ENCODE measurements at places on chromosomes 16 and 17.

DNA sequence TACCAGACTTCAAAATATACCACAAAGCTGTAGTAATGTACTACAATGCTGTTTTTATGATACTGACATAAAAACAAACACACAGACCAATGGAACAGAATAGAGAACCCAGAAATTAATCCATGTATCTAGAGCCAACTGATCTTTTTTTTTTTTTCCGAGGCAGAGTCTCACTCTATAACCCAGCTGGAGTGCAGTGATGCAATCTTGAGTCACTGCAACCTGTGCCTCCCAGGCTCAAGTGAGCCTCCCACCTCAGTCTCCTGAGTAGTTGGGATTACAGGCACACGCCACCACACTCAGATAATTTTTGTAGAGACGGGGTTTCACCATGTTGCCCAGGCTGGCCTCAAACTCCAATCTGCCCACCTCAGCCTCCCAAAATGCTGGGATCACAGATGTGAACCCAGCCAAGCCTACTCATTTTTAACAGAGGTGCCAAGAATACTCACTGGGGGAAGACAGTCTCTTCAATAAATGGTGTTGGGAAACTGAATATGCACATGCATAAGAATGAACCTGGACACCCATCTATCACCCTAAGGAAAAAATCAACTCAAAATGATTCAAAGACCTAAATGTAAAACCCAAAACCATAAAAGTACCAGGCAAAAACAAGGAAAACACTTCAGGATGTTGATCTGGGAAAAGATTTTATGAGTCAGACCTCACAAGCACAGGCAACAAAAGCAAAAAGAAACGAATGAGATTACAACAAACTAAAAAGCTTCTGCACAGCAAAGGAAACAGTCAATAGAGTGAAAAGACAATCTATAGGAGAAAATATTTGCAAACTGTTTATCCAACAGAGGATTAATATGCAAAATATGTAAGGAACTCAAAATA lies 63.1 kb downstream of the STX8 start:
- no peak for DNase-seq

GRCh38 chr16:27238591-27238990 lies 30.0 kb downstream of the NSMCE1 start:
- DNase-seq: no peak

DNA sequence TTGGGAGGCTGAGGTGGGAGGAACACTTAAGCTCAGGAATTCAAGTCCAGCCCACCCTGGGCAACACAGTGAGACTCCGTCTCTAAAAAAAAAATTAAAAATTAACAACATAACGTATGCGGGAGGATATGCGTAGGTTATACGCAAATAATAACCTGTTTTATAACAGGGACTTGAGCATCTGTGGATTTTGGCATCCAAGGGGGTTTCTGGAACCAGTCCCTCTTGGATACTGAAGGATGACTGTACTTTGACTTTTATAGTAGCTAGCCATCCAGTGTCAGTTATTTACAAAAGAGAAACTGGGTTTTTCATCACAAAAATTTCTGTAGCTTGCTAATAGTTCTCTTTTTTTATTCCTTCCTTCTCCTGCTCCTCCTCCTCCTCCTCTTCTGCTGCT lies 64.5 kb downstream of the TNRC6C start:
- no peak for DNase-seq

GRCh38 chr16:86918637-86919036 lies 340.3 kb downstream of the FOXL1 start:
- DNase-seq: no peak

GRCh38 chr16:71883849-71884638 lies at the start of gene ZNF821:
Gene ZNF821, minus strand, starts transcription at chr16:71884182. Its CDS starts 4,236 bp downstream, at chr16:71879946.
- DNase-seq: peak; percentile 58

GRCh38 chr17:39062846-39063680 lies 88.4 kb downstream of the PLXDC1 start:
- no peak for DNase-seq

- no peak for DNase-seq
Measured at GRCh38 chr17:73042809-73043685, 49.4 kb downstream of the SLC39A11 start.

GRCh38 chr16:86752582-86753175 lies 174.3 kb downstream of the FOXL1 start:
- DNase-seq: no peak

- no peak for DNase-seq
Measured at GRCh38 chr17:38798614-38799500, 499 bp downstream of the PIP4K2B start.

DNA sequence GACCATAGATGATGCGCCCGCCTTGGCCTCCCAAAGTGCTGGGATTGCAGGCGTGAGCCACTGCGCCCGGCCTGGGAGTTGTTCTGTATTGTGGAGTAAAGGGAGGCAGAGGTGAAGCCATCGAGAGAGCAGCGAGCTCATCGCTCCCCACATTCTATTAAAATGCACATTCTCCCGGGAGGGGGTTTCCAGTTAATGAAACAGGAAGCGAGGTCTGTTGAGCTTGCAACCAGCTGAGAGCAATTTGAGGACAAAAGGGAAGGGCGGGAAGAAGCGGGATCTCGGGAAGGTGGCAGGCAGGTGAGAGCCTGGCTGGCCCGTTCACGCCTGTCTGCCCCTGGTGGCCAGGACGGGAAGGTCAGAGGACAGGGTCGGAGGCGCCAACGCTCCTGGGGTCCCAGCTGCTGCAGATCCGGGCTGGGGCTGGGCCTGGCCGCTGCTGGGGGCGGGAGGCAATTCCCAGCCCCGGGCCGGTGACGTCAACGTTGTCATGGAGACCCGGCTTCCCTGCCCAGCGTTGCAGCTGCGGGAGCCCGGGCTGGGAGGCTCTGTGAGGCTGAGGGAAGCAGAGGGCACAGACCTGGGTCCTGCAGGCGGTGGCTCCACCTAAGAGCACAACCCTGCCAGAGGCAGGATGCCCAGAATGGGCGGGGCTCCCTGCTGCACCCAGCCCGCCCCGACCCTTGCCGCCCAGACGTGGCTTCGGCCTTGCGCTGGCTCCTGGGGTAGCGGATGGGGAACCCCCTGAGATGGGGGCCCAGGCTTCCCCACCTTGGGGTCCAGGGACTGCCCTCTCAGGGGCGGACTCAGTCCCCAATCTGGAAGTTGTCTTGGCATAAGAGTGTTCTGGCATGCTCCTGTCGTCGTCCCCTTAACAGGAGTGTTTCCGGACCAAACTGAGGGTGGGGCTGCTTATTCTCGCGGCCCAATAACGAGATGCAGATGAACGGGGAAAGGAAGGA lies 48.7 kb upstream of the PLCG2 start:
- DNase-seq: peak; percentile 89

DNA sequence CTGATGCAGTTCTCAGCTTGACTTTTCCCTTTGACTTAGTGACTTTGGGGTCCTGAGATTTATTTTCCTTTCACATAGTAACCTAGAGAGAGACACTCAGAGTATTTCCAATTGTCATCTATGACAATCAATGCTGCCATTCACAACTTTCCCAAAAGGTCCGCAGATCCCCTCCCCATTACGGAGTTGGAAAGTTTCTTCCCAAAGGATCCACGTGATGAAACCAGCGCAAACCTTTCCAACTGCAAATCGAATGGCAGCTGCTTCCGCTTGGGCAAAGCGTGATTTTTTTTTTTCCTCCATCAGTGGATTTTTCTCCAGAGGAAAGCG lies 538 bp upstream of the FCSK start:
- no peak for DNase-seq

GRCh38 chr17:55783684-55784245 lies 32.9 kb downstream of the PCTP start:
- DNase-seq: no peak

DNA sequence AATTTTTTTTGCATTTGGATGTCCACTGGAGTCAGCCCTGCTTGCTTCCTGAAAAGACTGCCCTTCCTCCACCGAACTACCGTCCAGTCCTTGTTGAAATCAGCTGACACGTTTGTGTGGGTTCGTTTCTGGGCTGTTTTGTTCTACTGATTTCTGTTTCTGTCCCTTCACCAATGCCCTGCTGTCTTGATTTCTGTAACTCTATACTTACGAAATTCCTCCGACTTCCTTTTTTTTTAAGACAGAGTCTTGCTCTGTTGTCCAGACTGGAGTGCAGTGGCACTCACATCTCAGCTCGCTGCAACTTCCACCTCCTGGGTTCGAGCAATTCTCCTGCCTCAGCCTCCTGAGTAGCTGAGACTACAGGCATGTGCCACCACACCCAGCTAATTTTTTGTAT lies 8.4 kb upstream of the GAA start:
- no peak for DNase-seq

GRCh38 chr16:49024896-49025295 lies 256.7 kb downstream of the CBLN1 start:
- DNase-seq: no peak

GRCh38 chr17:81519284-81520020 lies 6.9 kb upstream of the ACTG1 start:
- DNase-seq: peak; percentile 75

- no peak for DNase-seq
Measured at GRCh38 chr17:51154176-51154575, 817 bp downstream of the NME1 start.

DNA sequence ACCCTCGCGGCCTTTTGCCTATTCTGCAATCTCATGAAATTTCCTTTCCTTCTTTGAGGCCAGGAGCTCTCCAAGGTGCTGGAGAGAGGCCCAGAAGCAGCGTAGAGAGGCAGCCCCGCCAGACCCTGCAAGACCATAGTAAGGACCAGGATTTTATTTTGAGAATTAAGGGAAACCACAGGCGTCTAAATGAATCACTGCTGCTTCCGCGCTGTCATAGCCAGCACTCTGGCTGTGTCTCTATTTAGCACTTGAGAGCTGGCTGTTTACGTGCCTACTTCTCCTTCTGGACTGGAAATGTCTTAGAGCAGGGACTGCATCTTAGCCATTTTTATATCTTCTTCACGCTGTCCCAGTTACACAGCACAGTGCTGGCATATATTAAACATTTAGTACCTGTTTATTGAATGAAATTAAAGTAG lies 37.6 kb upstream of the PIRT start:
- DNase-seq: no peak

DNA sequence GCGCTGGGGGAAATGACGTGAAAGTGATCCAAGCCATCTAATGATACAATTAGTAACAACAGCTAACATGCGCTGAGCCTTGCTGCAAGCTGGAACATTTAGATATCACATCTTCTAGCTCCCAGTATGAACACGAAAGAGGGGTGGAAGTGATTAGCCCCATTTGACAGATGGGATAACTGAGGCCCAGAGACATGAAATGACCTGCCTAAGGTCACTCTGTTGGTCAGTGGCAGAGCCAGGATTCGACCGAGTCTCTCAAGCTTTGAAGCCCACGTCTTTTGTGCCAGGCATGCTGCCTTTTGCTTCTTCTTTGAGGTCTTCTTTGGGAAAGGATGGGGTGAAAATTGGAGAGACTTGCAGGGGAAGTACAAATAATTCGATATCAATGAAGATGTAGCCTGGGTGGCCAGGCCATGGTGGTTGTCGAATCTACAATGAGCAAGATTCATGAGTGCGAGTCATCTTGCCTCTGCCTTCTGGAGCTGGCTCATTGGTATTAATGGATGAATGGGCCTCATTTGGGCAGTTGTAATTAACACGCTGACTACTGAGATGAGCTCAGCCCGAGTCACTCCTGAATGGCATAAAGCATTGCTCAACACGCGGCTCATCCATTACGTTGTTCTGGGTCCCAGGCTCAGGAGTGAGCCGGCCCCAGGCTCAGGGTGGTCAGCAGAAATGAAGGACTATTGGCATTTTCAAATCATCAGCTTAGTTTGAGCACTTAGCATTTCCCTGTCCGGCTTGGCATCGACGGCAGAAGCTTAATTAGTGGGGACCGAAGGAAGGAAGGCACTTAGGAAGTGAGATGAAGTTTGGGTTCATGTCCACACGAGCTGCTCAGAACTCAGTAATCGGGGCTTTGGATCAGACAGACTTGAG lies 28.0 kb upstream of the GPRC5B start:
- no peak for DNase-seq

- DNase-seq: no peak
Measured at GRCh38 chr16:55849536-55849935, 16.6 kb upstream of the CES1 start.

- no peak for DNase-seq
Measured at GRCh38 chr17:35084987-35085386, 21.5 kb upstream of the RFFL start.

GRCh38 chr16:13961099-13961811 lies 41.3 kb downstream of the ERCC4 start:
- no peak for DNase-seq

- DNase-seq: no peak
Measured at GRCh38 chr16:55585631-55586030, 19.1 kb downstream of the CAPNS2 start.

DNA sequence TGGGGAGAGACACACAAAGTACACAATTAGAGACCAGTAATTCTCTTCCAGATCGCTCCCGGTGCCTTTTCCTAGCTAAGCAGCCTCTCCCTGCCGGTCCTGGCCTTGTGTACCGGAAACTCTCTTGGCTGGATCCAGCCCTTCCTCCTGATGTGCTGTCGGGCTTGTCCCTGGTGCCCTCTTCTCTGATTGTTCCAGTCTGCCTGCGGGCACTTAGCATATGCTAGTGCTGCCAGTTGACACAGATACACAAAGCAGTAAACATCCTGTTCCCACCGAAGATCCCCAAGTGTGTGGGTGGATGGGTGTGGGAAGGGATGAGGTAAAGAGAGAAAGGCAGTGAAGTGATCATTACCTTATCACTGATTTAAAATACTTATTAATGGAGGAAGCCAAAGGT lies 9.7 kb downstream of the HS3ST3B1 start:
- DNase-seq: no peak

DNA sequence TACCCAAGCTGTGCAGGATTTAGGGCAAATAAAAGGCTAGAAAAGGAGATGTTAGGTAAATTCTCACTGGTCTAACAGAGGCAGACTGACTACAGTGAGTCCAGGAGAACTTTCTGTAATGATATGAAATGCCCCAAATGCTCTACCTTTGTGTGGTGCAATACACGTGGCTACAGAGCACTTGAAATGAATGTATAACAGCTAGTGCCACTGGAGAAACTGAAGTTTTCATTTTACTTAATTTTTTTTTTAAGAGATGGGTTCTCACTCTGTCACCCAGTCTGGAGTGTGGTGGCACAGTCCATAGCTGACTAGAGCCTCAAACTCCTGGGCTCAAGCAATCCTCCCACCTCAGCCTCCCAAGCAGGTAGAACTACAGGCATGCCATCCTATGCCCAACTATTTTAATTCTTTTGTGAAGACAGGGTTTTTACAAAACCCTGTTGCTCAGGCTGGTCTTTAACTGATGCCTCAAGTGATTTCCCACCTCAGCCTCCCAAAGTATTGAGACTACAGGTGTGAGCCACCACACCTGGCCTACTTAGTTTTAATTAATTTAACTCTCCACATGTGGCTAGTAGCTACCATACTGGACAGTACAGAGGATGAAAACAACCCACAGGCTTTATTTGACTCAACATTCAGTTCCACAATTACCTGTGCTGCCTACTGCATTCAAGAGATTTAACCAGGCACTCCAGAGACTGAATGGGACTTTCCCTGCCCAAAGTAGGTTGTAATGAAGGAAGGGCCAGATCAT lies 84.8 kb upstream of the PLEKHM1 start:
- DNase-seq: no peak

DNA sequence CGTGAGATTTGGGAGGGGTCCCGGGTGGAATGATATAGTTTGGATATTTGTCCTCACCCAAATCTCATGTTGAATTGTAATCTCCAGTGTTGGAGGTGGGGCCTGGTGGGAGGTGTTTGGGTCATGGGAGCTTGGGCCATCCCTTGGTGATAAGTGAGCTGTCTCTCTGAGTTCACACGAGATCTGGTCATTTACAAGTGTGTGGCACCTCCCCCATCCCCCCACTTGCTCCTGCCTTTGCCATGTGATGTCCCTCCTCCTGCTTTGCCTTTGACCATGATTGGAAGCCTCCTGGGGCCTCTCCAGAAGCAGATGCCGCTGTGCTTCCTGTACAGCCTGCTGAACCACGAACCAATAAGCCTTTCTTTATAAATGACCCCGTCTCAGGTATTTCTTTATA lies 21.3 kb upstream of the BAIAP2 start:
- no peak for DNase-seq

GRCh38 chr17:63774141-63774968 lies at the start of gene DDX42:
Gene DDX42, plus strand, starts transcription at chr17:63774170. Its CDS starts 12,880 bp downstream, at chr17:63787050.
- peak; percentile 59 for DNase-seq
